ENCODE measurements at places on chromosomes 11 and 22.

DNA sequence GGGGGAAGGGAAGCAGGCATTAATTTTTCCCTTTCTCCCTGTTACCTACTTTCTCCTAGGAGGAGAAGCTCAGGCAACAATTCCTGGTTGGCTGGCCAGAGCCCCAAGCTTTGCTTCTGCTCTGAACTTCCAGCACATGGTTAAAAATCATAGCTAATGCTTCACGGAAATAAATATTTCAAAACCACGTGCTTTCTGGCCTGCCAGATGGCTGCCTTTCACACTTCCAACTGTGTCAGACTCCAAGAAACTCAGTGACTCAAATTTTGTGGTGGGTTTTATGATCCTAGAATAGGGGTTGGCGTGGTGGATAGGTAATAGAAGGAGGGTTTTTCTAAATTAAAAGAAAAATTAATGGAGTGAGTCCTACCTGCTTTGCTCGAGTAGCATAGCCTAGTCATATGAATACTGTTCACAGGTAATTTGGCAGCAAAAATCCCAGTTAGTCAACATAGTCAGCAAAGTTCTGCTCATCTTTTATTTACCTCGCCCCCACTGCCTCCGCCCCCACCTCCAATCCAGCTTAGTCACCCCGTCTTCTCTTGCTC lies 58.6 kb downstream of the SC5D start:
- no peak for DNase-seq

DNA sequence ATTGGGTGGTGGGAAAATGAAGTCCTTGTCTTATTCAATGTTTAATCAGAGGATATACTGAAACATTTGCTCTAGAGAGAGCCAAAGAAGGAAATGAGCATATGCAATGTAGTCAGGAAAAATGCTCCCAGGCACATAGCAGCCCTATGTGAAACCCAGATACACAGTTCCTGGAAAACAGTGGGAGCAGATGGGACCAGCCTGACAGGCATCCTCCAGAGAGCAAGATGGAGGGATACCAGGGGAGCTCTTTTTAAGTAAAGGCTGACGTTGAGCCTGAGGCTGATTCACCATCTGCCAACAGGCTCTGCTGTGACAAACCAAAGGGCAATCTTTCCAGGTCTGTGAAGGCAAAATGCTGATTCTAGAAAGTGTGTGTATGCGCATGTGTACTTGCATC lies 559.4 kb upstream of the KIRREL3 start:
- DNase-seq = peak; percentile 31

GRCh38 chr11:115950660-115951059 lies 446.4 kb upstream of the CADM1 start:
- DNase-seq = no peak

DNA sequence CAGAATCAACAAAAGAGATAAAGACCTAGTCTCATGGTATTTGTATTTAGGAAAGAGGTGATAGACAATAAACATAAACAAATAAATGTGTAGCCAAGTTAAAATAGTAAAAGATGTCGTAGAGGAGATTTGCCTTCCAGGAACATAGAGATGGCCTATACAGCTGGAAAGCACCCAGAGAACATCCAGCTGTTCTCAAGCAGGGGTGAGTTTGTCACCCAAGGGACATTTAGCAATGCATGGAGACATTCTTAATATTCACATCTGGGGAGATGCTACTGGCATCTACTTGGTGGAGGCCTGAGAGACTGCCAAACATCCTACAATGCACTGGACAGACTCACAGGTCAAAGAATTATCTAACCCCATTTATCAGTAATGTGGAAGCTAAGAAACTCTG lies 88.3 kb downstream of the C11orf87 start:
- DNase-seq = no peak

GRCh38 chr22:43308836-43309235 lies 34.3 kb downstream of the SCUBE1 start:
- DNase-seq = no peak

- DNase-seq = no peak
These were observed 10.9 kb downstream of the GAB2 start for GRCh38 chr11:78406568-78407196.

DNA sequence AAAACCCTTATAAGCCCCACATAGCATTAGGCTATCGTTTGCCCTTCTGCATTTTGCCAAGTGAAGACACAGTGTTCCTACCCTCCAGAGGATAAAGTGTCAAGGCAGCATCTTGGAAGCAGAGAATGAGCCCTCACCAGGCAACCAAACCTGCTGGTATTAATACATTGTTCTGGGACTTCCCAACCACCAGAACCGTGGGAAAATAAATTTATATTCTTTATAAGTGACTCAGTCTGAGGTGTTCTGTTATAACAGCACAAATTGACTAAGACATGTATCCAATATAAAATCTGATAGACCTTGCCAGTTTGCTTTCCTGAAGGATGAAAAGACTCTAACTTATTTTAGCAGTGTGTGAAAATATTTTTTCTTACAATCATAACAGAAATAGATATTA lies 792.5 kb upstream of the LRRC4C start:
- no peak for DNase-seq

DNA sequence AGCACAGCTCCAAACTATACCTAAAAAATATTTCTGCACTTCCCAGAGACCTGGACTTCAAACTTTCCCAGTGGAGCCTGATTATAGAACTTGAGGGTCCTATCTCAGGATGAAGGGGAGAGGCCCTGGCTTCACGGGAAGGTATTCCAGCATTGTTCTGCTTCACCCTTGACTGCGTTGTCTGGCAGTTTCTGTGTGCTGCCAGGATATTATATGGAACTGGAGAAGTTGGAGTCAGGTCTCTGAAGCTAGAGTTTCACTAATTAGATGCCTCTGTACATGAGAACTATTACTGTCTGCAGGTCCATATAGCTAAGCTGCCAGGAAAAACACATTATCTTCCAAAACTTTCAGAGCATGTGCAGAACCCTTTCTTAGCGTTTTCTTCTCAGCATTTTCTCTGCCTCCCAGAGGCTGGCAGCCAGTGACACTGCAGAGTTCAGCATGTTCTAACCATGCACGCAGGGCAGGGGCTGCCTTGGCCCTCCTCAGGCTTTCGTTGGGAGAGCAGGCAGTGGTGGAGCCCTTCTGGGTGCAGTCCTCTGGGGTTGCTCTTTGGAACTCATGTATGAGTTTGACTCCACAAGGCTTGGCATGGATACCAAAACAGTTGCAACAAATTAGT lies 99.3 kb downstream of the CWC15 start:
- DNase-seq = no peak

DNA sequence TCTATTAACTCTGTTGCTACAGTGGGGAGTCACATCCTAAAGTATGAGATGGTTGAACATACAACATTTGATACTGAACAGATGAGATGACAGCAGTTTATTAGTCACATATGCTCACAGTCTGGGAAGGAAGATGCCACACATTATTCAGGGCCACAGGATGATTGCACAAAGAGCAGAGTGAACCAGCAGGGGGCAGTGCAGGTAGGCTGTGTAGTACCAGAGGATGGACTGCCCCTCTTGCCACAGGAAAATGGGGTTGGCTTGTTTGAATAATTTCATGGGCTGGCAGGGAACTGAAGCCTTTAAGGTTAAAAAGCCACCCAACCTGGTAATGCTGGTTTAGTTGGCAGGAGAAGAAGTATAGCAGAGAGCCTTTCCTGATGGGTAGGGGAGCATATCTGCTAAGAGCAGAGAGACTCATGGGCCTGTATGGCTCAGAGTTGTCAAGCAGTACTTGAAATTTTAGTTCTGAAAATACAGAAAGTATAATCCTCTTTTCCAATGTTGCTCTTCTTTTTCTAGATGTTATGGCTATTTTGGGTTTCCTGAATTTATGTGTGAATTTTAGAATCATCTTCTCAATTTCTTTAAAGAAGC lies 180.4 kb upstream of the B3GAT1 start:
- DNase-seq = no peak

DNA sequence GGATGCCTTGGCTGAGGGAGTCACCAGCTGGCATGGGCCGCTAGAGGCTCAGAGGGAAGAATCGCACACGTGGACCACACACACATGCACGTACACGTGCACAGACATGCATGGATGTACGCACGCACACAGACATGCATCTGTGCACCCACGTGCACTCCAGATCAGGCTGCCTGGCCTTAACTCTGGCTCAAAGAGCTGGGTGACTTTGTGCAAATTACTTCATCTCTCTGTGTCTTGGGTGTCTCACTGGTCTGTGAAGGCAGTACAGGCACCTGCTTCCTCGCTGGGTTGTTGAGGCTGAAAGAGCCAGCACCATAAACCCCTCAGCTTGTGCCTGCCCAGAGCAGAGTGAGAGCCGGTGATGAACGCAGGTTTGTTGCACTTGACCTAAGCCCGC lies 28.7 kb downstream of the TMPRSS6 start:
- no peak for DNase-seq

GRCh38 chr11:74442636-74443035 lies 24.7 kb downstream of the KCNE3 start:
- no peak for DNase-seq

Measured in retina (tissue), 1 donor.